ENCODE measurements at places on chromosomes 13 and 19.

DNA sequence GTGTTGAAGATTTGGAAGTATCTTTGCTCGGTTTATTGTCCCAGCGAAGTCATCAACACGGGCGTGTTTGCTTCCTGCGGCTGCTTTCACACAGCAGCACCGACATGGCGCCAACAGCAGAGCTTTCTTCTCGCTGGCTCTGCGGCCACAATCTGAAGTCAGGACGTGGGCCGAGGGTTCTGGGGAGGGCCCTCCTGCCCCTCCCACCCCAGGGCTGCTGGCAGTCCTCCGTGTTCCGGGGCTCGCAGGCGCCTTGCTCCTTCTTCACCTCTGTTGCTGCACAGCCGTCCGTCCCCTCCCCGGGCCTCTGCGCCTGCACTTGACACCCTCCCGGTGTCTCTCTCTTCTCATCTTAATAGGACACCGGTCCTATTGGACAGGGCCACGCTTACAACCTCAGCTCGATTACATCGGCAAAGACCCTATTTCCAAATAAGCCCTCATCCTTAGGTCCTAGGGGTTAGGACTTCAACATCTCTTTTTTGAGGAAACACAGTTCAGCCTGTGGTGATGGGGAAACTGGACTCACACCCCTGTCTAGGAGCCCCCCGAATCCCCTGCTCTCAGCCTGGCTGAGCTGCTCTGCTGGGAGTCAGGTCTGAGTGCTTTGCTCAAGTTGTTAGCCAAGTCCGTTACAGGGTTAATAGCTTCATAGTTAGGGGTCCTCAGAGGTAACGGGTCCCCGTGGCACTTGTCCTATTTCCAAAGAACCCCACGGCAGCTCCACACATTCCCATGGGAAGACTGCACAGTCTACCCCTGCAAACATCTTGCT, 2.7 kb upstream of the TEX29 start:
- no peak for DNase-seq

GRCh38 chr13:59625111-59625510, 538.6 kb downstream of the DIAPH3 start:
- no peak for DNase-seq

DNA sequence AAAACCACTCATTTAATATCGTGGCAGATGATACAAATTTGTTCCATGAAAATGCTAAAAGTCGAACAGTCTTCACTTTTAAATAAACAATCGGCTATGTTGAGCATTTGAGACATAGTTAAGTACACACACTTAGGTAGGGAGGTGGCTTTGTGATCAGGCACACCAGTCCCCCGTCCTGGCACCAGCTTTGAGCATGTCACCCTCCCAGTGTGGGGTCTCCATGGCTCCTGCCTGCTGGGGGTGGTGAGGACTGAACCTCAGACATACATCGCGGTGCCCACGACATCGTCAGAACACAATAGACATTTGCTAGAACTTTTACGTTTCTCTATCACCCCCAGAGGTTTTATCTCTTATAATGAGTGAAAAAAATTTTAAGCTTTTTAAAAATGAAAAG, 62.0 kb downstream of the RFX2 start:
- no peak for DNase-seq

DNA sequence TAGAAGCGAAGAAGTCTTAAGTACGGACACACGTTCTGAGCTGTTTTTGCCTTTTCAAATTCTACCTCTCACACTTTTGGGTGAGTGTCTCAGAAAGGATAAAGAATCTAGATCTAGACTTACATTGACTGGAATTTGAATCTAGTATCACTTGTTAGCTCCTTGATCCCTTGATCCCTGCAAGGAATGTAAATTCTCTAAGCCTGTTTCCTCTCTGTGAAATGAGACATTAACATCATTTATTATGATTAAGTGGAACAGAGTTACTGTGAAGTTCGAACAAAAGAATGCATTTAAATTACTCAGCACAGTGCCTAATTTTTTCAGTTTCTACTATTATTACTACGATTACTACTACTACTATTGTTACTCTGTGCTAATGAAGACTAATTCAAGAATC, 86.6 kb upstream of the POSTN start:
- no peak for DNase-seq

DNA sequence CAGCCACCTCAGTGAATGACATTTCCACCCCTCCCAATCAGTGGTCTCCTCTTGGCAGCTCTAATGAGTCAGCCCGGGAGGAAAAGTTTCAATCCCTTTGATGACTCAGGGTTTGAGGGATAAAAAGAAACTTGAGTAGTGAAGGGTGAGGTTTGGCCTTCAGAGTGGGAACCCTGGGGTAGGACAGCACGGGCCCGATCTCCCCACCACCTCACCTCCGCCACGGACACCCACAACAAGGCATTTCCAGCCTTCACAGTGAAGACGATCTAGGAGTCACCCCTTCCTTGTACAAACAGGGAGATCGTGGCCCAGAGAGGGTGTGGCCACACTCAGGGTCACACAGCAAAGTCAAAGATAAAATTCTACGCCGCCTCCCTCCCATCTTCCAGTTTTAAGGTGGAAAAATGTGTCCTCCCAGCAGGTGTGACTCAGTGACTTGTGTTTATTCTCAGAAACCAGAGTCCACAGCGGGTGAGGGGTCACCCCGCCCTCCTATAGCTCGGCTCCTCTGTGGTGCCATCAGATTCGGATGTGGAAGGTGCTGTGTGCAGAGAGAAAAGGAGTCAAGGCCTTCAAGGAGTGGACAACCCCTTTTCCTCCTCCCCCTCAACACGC, 12.3 kb downstream of the CIB3 start:
- peak; percentile 58 for DNase-seq

- peak; percentile 81 for DNase-seq
Observed at GRCh38 chr13:114132419-114133121, at the start of gene RASA3. RASA3 (minus strand) TSS chr13:114132623; CDS start chr13:114132489, 134 bp downstream.

DNA sequence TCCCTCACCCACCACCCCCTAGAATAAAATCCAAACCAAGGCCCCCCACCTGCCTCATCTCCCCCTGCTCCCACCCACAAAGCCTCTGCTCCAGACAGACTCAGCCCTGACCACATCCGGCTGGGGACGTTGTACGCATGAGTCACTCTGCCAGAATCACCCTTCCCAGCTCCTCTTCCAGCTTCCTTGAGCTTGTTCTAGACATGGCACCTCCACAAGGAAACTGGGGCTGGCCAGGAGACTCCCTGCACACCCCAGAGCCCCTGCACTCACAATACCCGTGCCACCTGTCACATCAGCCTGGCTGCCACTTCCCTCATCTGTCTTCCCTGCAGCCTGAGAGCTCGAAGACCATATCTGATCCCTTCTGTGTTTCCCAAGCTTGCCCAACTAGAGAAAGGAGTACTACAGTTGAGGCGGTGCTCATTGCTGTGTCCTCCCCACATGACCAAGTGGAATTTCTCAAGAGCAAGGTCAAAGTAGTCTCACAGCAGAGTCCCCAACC, 9.7 kb downstream of the DEDD2 start:
- no peak for DNase-seq

GRCh38 chr13:43293008-43293407, 269.6 kb downstream of the DNAJC15 start:
- DNase-seq = no peak

DNA sequence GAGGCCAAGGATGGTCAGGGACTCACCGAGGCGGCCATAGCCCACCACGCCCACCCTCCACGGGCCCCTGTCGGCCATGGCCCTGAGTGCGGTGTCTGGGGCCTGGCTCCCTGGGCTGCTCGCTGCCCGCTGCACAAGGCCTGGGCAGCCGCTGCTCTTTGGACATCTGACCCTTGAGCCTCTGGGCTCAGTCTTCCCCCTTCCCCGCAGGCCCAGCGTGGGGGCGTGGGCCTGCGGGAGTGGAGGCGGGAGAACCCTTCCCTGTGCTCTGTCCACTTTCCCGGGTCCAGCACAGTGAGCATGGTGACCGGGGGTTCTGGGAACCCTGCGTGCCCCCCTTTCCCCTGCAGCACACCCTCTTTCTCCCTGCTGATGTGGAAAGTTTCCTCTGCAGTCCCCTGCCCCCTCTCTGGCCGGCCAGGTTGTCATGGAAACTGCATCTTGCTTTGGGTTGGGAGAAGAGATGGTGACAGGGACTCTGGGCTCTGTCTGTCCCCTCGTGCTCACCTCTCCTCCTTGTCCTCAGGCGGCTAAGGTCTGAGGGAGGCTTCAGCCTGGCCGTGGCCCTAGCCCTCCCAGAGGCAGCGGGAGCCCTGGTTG, at the start of gene ASPDH:
TSS of gene ASPDH (minus strand) at position 168 of the 600 bp plus-strand sequence. CDS start at position 78, 90 bp downstream.
- DNase-seq = no peak

All from activated T-cell treated with anti-CD3 and anti-CD28 coated beads, Interleukin-2, amount 50 U/mL, for 24 hours (primary cell).